ENCODE measurements at places on chromosomes 11 and 22.

GRCh38 chr22:45441138-45441537, 27.6 kb downstream of the RIBC2 start:
- peak; percentile 5 for DNase-seq

- DNase-seq, result no peak
Measured at GRCh38 chr11:116882386-116882785, 45.0 kb upstream of the APOA1 start.

- DNase-seq, result no peak
Measured at GRCh38 chr22:18078329-18079041, 695 bp downstream of the PEX26 start.

DNA sequence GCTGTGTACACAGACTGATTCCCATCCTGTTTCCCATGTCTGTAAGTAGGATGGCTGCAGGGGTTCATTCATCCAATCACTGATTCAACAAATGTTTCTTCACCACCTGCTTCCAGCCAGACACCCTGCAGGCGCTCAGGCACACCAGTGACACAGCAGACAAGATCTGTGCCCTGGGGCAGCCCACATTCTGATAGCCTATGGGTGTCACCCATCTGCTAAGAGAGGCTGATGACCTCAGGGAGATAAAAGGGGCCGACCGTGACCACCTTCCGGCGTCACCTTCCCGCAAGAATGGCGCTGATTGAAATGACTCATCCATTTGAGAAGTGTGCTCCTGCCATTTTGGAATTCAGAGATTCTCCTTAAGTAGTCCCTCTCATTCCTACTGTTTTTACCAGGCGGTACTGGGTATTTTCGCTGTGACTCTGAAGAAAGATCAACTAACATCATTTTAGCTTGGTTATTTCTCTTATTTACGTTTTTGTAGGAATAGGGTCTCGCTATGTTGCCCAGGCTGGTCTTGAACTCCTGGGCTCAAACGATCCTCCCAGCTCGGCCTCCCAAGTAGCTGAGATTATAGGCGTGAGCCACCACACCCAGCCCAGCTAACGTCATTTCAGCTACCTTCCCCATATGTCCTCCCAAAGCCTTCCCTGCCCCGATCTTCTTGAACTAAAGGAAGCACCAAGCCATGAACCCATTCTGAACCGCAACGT, 73.2 kb upstream of the BID start:
- DNase-seq, result no peak

DNA sequence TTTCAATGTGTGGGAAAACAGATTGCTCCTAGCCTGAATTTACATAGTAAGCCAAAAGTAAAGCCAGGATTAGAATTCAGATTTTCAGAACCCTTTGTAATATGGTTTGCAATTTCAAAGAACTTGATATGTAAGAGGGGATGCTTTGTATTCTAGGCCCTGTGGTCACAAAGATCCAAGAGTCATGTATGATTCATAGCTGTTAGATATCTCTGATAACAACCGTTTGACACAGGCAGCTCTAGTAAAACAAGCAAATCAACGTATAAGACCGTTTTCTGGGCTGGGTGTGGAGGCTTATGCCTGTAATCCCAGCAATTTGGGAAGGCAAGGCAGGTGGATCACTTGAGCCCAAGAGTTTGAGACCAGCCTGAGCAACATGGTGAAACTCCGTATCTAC, 79.6 kb downstream of the EMSY start:
- DNase-seq, result no peak

GRCh38 chr11:114163830-114164401, 104.4 kb downstream of the ZBTB16 start:
- no peak for DNase-seq

DNA sequence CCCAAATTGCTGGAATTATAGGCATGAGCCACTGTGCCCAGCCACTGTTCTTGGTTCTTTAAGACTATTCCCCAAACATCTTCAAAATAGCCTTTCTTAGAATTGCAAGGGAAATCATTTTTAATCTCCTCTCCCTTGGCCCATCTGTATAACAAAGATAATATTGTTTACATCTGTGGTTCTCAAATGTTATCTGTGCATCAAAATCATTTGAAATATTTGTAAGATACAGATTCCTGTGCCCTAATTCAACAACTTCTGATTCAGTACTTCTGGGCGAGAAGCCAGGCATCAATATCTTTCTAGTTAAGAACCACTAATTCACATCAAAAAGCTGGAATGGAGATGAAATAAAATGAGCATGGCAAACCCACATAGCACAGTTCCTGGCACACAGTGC, 83.0 kb downstream of the TMPRSS5 start:
- DNase-seq, result no peak

DNA sequence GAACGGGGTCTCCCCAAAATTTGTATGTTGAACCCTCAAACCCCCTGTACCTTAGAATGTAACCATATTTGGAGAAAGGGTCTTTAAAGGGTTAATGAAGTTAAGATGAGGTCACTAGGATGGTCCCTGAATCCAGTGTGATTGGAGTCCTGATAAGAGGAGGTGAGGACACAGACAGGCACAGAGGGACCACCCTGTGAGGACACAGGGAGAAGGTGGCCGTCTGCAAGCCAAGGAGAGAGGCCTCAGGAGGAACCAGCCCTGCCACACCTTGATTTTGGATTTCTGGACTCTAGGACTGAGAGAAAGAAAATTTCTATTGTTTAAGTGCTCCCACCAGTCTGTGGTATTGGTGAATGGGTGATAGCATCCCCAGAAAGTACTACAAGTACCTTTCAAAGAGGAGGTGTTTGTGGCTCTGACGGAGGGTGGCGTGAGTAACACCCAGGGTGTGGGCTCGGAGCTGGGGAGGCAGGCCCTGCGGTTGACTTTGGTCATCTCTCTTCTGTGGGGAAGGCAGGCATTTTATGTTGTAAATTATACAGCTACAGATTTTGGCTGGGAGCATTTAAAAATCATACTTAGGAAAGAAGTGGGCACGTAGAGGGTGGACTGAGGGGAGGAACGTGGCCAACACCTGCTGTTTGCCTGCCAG, 13.8 kb downstream of the MRGPRF start:
- DNase-seq, result no peak

DNA sequence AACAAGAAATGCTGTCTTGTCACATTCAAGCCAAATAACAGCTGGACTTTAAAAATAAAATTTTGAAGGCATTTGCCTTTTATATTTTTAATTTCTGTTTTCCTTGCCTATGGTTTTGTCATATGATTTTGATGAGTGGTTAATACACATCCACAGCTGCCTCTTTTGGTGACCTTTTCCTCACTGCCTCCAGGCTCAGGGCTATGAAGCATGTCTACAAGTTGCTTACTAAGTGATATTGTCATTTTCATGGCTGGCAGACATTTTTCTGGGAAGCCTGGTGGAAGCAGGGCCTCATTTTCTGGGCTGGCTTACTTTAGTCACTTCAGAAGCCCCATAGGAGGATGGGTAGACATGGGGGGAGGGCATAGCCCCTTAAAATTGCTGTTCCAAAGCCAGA, 344.9 kb downstream of the SOX6 start:
- DNase-seq, result no peak

DNA sequence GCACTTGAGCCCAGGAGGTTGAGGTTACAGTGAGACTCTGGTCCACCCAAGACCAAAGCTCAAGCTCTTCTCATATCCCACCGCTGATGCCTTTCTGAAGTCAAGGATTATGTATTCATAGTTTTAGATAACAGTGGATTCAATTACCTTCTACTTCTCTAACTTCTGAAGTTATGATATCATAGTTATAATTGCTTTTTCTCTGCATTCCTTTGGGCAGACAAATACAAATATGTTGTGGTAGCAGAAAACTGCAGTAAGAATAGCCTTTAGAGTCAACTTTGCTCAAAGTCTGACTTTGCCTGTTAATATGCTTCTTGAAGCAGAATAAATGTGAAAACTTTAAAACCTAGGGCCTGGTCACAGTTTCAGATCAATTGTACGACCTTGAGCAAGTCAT, 94.4 kb downstream of the LUZP2 start:
- no peak for DNase-seq

DNA sequence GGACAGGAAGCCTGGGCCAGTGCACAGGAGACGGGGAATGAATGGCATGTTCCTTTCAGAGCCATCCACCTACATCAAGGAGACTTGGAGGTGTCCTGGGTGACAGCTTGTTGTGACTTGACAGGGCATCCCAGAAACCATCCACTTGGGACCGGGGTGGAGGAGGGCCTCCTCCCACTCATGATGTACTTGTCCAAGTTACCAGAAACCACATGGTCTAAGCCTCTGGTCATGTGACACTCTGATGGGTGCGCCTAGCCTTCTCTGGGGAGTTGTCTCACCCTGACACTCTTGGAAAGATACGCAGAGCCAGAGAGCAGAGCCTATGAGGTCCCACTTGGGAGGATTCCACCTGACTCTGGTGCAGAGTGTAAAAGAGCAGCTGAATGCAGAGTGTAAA, 21.6 kb upstream of the FXYD6 start:
- DNase-seq, result no peak

GRCh38 chr11:73559743-73560142, 38.2 kb downstream of the FAM168A start:
- DNase-seq, result no peak

DNA sequence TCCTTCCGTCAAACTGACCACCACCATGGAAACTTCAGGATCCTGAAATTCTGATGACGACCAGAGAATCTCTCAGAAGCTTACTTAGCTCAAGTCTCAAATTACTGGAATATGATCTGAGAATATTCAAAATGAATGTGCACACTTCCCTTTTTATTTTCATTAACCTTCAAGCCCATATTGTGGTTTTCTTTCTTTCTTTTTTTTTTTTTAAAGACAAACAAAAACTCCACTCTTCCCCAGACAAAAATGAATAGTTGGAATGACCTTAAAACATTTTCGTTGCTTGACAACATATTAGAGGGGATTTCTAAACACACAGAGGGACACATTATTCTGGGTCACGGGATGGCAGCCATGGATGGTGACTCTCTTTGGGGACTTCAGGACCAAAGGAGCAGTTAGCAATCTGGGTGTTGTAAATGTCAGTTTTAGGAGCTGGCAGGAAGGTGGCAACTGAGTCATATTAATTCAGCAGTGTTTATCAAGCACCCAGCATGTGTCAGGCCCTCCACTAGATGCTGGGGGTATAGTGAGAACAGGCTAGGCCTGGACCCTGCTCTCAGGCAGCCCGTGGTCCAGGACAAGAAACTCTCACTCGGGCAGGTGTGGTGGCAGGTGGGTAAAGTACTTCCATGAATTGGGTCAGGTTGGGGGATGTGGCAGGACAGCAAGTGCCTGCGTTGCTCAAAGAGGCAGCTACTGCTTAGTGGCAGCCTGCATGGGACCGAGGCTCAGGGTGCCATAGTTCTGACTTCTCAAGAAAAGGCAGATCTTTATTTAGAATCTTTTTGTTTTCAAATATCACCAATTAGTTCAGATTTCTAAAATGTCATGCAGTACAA, 126.1 kb downstream of the HIPK3 start:
- no peak for DNase-seq

DNA sequence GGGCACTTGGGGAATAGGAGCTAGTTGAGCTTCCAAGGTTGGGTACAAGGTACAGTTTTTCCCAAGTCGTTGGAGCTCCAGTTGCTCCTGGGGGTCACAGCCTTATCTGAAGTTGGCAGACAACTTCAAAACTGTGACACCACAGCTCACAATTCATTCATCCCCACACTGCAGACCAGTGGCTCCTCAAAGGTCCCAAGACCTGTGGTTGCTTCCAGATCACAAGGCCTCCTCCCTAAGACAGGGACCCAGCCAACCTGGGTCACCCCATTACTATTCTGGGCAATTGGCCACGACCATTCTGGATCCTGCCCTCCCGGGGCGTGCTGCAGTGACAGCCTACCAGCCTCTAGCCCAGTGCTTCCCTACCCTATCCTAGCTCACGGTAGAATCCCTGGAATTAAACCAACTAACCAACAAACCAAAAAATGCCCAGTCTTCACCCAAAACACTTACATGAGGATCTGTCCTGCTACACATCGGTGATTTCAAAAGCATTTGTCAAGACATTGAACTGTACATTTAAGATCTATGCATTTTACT, 862 bp upstream of the PDXP start:
- no peak for DNase-seq

GRCh38 chr11:101046947-101047346, 82.7 kb downstream of the PGR start:
- DNase-seq, result no peak

DNA sequence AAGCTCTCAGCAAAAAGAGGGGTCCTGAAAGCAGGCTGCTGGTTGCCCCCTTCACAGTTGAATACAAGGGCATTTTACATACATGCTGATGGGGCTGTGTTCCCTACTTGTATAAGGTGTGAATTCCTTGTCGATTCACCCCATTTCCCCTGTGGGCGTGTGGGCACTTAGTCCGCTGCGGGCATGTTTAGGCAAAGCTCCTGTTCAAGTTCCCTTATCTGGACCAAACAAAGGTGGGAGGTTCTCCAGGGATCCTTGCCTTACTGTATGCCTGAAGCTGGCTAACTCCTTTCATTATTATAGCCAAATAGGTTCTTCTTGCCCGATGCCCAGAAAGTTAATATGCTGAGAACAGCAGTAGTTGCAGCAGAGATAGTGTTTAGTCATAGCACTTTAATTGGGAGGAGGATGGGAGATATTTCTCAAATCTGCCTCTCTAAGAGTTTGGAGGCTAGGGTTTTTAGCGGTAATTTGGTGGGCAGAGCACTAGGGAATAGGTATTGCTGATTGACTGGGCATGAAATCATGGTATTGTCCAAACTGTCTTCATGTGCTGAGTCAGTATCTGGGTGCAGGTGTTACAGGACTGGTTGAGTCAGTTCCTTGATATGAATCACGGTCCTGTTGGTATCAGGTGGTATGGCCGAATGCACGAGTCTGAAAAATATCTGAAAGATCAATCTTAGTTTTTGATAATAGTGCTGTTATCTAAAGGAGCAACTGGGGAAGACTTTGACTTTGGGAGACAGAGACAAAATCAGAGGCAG, 32.7 kb downstream of the METTL15 start:
- DNase-seq, result no peak

DNA sequence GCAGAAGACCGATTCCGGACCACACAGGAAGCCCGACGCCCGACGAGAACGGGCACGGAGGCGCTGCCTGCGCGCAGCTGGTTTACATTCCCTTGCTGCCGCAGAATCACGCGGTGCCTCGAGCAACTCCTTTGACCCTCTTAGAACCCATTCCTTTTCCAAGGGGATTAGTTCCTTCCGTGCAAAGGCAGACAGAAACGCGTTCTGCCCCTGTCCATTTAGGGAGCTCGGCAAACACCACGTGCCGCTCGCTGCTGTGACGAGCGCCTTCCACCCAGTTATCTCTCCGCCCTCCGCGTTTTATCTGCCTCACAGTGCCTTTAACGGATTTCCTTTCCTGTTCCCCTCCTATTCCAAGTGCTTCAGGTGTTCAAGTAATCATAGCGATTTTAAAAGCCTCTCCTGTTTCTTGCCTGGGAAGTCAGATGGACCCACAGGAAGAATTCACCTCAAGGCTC, 24.1 kb upstream of the MICAL3 start:
- DNase-seq, result no peak

GRCh38 chr11:35163702-35164496, 24.9 kb downstream of the CD44 start:
- no peak for DNase-seq

- DNase-seq, result no peak
Measured at GRCh38 chr11:88312628-88313027, 24.9 kb downstream of the CTSC start.

- no peak for DNase-seq
Measured at GRCh38 chr11:93585758-93586157, 42.6 kb upstream of the SMCO4 start.

- no peak for DNase-seq
Measured at GRCh38 chr22:47444746-47445065, 682.3 kb downstream of the TBC1D22A start.

Data from stimulated activated CD4-positive, alpha-beta T cell treated with anti-CD3 and anti-CD28 coated beads, Interleukin-1b, Interleukin-23, amount 100 ng/mL, for 4 hours (primary cell).